ENCODE measurements at places on chromosomes 3 and 15.

- no peak for DNase-seq
Observed at GRCh38 chr3:123610331-123610730, 25.5 kb upstream of the HACD2 start.

DNA sequence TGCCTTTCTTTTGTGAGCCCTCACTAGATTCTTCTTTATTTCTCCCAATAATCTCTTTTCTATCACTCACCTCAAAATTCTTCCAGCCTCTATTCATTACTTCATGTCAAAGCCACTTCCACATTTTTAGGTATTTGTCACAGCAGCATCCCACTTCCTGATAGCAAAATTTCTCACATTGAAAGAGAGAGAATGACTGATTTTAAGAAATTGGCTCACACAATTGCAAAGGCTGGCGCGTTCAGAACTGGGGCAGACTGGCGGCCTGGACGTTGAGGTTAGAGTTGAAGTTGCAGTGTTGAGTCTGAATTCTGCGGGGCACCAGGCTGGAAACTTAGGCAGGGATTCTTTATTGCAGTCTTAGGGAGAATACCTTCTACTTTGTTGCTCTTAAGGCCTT, 117.9 kb downstream of the LRRC28 start:
- no peak for DNase-seq

GRCh38 chr3:23567917-23568316, 237.8 kb upstream of the UBE2E1 start:
- peak; percentile 84 for DNase-seq

GRCh38 chr3:72346526-72346926, 501.7 kb downstream of the SHQ1 start:
- peak; percentile 93 for DNase-seq

- no peak for DNase-seq
Observed at GRCh38 chr3:28799084-28799483, 450.5 kb upstream of the AZI2 start.

DNA sequence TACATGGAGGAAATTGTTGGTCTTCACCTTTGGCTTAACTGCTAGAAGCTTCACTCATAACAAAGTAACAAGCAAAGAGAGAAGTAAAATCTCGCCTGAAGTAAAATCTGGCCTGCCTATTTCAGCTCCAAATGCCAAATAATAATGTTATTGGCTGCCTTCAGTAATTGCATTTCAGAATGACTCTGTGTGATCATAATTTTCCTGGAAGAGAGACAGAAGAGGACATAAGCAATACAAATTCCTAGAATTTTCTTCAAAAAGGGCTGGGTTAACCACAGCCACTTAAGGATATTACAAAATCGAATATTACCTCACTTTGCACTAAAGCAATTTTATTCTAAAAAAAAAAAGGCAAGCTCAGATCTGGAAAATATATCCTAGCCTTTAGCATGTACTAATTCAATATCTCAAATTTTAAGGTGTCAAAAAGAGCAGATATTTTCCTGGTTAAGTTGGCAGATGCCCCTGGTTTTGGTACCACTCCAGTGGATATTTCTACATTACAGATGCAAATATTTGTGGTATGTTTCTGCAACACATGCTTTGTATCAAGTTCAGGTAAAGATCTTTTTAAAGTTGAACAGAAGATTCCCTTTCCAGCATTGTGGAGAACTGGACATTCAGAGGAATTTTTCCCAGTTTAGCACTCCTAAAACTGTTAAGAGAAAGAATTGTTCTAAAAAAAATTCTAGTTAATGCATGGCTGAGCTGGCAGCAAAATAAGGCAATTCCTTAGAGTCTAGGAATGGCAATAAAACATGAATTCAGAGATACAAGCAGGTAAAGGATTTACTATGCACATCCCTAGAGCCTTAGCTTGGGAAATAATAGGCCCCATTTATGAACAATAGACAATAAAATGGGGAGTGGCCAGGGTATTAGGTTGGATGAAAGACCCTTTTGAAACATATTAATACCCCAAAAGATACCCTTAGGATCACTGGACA, 116.7 kb downstream of the STAC start:
- DNase-seq: peak; percentile 40

DNA sequence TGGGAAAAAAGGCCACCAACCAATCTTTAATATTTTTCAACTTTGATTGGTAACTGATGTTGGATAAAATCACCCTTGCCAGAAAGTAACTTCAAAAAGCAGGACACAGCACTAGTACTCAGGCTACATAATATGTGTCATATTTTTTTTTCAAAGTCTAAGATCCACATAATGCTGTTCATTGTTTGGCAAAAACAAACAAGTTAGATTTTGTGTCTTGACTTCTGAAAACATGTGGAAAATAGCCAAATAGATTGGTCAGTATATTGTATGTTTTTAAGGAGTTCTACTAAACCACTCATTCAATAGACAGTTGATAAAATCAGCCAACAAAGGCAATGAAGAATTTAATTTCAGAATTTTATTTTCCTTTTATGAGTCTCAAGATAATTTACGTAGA, 111.7 kb upstream of the CCDC54 start:
- no peak for DNase-seq

DNA sequence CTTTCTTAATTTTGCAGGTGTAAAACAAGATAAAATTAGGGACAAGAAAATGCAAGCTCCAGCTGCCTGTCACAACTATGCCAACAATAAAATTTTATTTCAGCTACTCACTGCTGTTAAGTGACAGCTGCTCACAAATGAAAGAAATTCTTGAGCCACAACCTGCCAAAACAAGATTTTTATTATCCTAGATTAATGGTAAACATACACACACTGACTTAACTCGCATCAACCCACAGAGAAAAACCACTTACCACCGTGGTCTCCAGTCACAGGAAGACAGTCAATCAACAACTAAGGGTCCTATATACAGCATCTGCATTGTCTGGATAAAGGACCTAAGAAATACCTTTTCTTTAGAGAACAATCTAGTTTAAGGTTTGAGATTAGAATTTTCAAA, 31.3 kb downstream of the EFL1 start:
- DNase-seq: no peak

- DNase-seq: no peak
Observed at GRCh38 chr15:35713733-35714132, 167.8 kb upstream of the DPH6 start.
